ENCODE measurements at places on chromosomes 16 and 17.
A peak's percentile ranks its signal among the peaks of the same experiment; 100 is the strongest.

DNA sequence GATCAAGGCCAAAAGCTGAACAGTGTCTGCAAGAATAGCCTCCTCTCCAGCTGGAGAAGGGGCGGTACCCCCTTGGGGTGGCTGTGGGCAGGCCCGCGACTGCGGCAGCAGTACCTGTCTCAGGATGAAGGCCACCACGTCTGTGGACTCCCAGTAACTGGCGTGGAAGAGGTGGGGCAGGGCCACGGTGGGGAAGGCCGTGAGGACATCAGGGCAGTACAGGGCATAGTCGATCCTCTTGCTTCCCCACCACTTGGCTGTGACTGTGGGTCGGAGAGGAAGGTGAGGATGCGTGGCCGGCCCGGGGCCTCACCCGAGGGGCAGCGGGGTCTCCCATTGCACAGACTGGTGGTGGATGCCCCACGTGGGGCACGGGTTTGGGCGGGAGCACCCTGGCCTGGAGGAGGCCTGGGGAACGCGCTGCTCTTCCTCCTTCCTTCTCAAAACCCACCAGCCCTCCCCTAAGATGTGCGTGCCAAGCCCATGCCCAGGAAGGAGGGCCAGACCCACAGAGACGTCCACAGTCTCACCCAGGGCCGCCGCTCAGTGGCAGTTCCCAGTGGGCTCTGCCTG lies 26.0 kb downstream of the PIMREG start:
- DNase-seq: no peak

- no peak for DNase-seq
Observed at GRCh38 chr16:68324780-68325357, 14.1 kb downstream of the PRMT7 start.

DNA sequence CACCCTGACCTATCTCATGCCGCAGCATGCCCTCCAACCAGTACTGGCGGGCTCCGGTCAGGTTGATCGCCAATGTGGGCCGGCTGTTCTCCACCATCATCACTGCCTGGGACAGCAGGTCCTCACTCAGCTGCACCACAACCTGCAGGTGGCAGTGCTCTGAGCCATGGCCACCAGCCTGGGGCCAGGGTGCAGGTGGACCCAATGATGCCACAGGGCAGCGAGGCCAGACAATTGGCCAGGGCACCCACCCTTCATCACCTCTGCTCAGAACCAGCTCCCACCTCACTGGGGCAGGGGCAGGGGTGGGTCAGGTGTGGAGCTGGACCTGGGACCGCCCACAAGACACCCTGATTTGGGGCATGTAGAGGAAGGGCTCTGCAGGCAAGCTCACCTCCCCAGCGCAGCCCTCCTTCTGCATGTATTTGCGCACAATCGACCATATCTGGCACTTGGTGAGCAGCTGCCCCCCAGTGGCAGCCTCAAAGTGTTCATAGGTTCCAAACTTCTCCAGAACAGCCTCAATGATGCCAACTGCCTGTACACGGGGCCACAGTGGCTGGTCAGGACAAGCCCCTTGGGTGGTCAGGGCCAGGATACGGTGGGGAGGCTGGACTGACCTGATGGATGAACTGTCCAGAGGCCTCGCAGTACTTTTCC lies 4.2 kb downstream of the MATCAP1 start:
- no peak for DNase-seq

GRCh38 chr16:84970447-84971127 lies 40.7 kb downstream of the ZDHHC7 start:
- DNase-seq: peak; percentile 87

- DNase-seq: peak; percentile 8
Observed at GRCh38 chr16:53872248-53873221, 168.6 kb downstream of the FTO start.

- DNase-seq: no peak
Observed at GRCh38 chr17:5672815-5673430, 88.6 kb upstream of the NLRP1 start.

- DNase-seq: no peak
Observed at GRCh38 chr17:55561316-55561972, 50.2 kb upstream of the SMIM36 start.

DNA sequence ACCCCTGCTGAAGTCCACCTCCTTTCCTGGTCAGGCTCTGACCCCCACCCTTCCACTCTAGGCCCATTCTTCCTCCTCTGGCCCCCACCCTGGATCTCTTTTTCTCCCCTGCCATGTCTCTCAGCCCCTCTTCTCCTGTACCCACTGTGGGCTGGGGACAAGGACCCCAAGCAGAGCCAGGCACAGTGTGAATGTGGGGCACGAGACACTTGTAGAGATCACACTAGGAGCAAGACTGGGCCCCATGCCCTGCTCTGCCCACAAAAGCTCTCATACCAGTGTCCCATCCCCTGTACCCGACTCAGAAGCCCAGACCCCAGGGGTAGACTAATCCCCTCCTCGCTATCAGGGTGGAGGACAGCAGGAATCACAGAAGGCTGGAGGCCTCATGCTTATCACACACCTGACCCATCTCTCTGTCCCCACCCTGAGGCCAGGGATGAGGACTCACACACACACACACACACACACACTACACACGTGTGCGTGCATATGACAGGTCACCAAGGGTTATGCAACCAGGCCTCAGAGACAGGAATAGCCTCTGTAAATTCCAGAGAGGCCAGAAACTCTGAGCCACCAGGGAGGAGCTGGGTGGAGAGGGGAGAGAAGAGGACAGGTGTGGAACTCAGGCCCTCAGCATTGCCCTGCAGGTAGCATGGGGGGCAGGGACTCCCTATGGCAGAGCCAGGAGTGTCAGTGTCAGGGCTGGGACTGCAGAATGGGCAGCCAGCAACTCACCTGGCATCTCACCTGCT lies 21.1 kb downstream of the ARHGAP27 start:
- no peak for DNase-seq

- DNase-seq: no peak
Observed at GRCh38 chr17:29557085-29557738, 9.6 kb downstream of the ABHD15 start.

- DNase-seq: no peak
Observed at GRCh38 chr17:41976142-41976768, 9.7 kb downstream of the CNP start.

- no peak for DNase-seq
Observed at GRCh38 chr17:49848019-49848473, at the start of gene TAC4. Gene TAC4, minus strand, starts transcription at chr17:49848069. Its CDS starts 52 bp downstream, at chr17:49848017.

GRCh38 chr17:57355090-57355859 lies 99.0 kb downstream of the MSI2 start:
- no peak for DNase-seq

DNA sequence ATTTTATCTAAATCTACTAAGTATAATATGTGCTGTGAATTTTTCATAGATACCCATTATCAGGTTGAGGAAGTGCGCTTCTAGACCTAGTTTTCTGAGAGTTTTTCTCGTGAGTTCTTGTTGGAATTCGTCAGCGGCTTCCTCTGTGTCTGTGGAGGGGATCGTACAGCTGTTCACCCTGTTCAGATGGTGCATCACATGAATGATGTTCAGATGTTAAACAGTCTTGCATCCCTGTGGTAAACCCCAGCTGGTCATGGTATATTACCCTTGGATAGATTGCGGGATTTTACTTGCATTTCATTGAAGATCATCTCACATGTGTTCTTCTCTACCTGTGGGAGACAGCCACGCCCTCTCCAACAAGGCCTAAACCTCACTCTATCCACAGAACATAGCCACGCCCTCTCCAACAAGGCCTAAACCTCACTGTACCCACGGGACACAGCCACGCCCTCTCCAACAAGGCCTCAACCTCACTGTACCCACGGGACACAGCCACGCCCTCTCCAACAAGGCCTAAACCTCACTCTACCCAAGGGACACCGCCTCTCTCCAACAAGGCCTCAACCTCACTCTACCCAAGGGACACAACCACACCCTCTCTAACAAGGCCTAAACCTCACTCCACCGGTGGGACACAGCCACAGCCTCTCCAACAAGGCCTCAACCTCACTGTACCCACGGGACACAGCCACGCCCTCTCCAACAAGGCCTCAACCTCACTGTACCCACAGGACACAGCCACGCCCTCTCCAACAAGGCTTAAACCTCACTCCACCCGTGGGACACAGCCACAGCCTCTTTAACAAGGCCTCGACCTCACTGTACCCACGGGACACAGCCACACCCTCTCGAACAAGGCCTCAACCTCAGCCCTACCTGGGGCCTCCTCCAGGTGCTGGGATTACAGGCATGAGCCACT lies 180.2 kb upstream of the CHMP6 start:
- DNase-seq: no peak

- DNase-seq: no peak
Observed at GRCh38 chr17:42281571-42282096, 5.4 kb upstream of the STAT5B start.

DNA sequence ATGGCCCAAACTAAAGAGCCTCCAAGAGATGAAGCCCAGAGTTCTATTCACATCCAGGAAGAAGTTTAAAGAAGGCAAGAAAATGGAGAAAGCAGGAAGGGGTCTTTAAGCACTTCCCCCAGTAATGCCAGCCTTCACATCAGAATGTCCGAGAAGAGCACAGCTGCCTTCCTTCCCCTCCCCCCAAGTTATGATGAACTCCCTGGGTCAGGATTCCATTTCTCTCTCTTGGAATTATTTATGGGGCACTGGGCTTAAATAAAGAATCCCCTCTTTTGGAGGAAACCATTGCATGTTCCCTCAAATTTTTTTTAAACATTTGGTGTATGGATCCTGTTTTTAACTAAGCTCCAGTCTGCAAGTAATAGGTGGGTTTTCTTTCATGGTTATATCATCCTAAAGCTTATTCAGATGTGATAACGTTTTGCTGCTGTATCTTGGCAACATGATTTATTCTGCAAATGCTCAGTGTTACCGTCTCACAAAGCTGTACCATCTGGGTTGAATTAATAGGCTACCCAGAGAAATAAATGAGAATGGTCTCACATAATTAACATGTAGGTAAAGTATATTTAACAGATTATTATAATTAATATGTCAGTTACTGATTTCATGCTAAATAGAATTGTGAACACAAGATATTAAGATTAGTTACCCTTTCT lies 160.9 kb upstream of the TOX3 start:
- no peak for DNase-seq

DNA sequence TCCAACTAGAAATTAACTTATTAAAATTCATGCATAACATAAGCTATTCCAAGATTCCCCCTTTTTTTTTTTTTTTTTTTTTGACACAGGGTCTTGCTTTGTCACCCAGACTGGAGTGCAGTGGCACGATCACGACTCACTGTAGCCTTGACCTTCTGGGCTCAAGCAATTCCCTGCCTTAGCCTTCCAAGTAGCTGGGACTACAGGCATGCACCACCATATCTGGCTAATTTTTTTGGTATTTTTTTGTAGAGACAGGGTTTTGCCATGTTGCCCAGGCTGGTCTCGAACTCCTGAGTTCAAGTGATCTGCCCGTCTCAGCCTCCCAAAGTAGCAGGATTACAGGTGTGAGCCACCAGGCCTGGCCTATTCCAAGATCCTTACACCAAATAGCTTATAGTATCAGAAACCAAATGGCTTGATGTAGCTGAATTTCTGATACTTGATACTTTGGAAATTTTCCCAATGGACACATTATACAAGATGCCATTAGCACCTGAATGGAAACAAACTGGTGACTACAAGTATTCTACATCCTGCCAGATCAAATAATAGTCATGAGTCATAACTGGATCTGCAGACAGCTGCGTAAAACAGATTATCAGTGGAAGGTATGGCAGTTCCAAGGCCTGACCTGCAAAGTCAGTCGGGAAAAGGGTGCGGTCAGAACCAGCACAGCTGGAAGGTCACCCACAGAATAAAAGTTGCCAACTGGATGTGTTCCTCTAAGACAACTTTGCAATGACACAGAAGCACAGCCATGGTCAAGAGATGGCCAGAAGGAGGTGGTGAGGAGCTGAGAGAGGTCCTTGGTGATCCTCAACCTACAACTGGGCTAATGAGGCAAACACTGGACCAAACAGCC lies 14.5 kb downstream of the TUBG1 start:
- DNase-seq: peak; percentile 62

GRCh38 chr16:66746048-66746447 lies 5.4 kb downstream of the DYNC1LI2 start:
- no peak for DNase-seq

GRCh38 chr17:44324092-44324570 lies 492 bp downstream of the SLC25A39 start:
- DNase-seq: no peak

GRCh38 chr16:56424404-56424764 lies 961 bp downstream of the AMFR start:
- DNase-seq: peak; percentile 4

GRCh38 chr17:7063518-7064094 lies 16.4 kb downstream of the CLEC10A start:
- no peak for DNase-seq

GRCh38 chr17:12136243-12136642 lies 115.6 kb downstream of the MAP2K4 start:
- no peak for DNase-seq

DNA sequence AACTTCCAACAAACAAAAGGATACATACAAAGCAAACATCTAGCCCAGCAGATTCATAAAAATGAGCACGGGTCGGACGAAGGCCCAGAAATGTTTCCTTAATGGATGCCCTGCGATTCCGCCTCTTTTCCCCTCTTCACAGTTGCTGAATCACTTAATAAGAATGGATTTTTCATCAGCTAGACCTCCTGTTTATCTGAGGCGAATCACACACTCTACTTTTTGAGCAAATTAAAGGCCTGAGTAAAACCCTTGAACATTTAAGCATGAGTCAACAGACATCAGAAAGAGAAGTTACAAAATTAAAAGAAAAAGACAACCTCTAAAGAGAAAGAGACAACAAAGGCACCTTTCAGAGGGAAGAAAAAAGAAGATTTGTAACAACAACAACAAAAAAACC lies 44.7 kb downstream of the HS3ST3A1 start:
- no peak for DNase-seq

DNA sequence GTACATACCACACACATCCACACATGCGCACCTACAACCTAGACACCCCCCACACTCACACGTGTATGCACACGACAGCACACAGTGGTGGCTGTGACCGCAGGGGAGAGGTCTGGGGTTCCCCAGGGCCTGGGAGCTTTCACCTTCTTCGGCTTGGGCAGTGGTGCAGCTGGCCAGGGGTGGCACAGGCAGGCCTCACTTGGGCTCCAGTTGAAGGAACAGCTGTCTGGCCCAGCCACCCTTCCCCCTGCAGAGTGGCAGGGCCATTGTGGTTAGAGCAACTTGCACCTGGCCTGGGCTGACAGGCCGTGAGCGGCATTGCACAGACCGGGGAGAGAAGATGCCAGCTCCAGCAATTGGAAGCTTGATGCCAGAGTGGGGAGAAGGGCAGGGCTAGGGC lies 114.5 kb upstream of the GSE1 start:
- no peak for DNase-seq

DNA sequence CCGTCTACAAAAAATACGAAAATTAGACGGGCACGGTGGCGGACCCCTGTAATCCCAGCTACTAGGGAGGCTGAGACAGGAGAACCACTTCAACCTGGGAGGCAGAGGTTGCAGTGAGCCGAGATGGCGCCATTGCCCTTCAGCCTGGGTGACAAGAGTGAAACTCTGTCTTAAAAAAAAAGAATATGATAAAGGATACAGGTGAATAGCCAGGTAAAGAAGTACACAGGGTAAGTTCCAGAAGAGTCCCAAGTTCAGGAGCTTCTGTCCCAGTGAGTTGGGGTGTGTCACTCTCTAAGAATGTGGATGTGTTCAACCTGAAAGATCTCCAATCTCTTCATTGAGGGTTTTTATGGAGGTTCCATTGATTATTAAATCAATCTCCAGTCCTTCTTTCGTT lies 6.8 kb downstream of the TMC5 start:
- no peak for DNase-seq

Measured in urothelium cell line (cell line).